Large intestine (tissue), 12 donors: ENCODE measurements at places on chromosomes 5 and 9.

DNA sequence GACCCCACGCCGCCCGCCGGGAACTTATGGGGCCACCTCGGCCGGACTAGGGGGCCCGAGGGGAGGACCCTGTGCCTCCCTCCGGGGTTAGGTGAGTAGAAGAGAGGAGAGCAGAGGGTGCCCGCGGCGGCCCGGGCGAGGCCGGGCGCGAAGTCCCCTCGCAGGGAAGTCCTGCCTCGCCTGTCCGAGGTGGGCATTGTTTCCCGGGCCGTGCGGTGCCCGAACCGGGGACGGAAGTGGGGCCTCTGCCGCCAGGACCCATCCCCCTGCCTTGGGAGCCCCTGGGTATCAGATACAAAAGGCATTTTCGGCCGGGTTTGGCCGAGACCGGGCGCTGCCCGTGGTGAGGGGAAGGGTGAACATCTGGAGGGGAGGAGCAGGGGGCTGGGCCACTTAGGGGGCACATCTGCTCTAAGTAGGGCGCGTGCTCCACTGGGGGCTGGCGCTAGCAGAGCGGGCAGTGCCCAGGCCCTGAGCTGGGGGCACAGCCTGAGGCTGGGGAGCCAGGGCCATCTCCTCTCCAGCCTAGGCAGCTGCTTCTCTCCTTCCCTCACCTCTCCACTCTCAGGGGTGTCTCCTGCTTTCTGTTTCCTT lies 48.2 kb downstream of the DAB2IP start:
- peak overlapping the region; percentile 43 for H3K4me3 ChIP-seq
- H3K27ac ChIP-seq = no peak overlapping the region
- peaks cover 9% of the 10 kb centered on the region for H3K36me3 ChIP-seq

- H3K4me1 ChIP-seq = no peaks in the 10 kb centered on the region
- peaks cover 13% of the 10 kb centered on the region for H3K27me3 ChIP-seq
- no peak within 1 kb of the TSS for H3K27ac ChIP-seq
- H3K4me3 ChIP-seq = no peak within 1 kb of the TSS
- DNase-seq = no peak
- no peaks in the 10 kb centered on the region for H3K36me3 ChIP-seq
These were observed at the start of gene PCDHA12 for GRCh38 chr5:140875085-140876065. Gene PCDHA12 (plus strand): TSS chr5:140875308. CDS start chr5:140875473, 165 bp downstream.

GRCh38 chr9:818958-819357 lies 22.5 kb upstream of the DMRT1 start:
- H3K27me3 ChIP-seq = peaks cover 2% of the 10 kb centered on the region
- no peak overlapping the region for H3K4me3 ChIP-seq
- H3K36me3 ChIP-seq = no peaks in the 10 kb centered on the region
- no peak overlapping the region for H3K27ac ChIP-seq

- no peaks in the 10 kb centered on the region for H3K36me3 ChIP-seq
- no peak for DNase-seq
- H3K4me3 ChIP-seq = no peak overlapping the region
- peak overlapping the region; percentile 94 for H3K27ac ChIP-seq
- no peaks in the 10 kb centered on the region for H3K27me3 ChIP-seq
These were observed 3.6 kb upstream of the B4GALT1 start for GRCh38 chr9:33170464-33171415.

DNA sequence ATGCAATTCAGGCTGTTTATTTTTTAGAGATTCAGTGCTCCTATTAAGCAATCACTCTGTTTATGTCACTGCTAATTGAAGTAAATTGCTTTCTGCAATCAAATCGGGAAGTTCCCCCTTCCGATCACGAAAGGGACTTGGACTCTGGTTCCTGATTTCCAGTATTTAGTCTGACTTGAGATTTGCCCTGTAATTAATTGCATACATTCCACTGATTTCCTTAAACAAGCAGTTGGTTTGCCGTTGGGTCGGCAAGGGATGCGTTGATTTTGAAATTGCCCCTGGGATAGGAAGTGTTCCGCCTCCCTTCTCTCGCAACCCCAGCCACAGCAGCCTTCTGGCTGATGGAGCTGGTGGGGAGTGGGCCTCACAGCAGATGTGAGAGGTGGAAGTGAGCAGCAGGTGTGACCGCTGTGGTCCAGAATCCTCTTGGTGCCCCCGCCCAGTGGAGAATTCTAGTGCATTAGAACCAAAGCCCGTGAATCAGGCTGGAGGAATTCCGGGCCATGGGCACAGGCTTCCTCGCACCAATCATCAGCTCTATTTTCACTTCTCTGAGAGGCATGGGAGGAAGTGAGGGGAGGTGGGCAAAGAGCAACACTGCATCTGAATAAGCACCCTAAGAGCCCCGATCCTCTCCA lies 102.5 kb downstream of the SPRY4 start:
- H3K27me3 ChIP-seq = no peaks in the 10 kb centered on the region
- H3K4me3 ChIP-seq = no peak overlapping the region
- no peaks in the 10 kb centered on the region for H3K36me3 ChIP-seq
- peaks cover 14% of the 10 kb centered on the region for H3K4me1 ChIP-seq

DNA sequence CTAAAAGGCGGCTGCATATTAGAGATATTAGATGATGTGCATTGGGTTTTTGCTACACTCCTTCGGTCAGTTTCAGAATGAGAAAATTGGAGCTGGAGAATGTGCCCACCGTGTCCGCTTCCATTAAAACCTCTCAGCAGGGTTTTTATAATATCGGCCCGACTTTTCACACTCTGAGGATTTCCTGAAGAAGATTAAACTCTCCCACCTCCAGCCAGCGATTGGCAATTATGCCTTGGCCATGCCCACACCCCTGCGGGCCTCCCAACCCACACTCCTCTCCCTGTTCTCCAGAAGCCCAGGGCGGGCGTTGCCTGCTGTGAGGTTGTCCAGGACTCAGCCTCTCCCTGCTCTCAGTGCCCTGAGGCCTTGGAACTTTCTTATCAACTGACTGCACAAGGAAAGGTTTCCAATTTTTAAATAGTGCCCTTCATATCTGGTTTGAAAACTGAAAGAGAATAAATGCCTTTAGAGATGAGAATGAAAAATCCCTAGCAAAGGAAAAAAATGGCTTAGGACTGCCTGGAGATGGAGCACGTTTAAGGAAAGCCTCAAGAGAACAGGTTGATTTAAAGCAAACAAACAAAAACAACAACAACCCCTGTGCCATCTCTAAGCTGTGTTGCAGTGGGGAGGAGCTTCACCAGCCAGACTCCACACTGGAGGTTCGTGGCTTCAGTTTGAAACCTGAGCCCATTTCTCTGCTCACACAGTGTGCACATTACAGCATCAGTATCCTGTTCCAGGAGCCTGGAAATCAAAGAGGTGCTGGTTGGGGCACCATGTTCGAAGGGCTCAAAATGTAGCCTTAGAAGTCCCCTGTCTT lies 292.9 kb downstream of the NSG2 start:
- H3K27ac ChIP-seq = no peak overlapping the region
- H3K27me3 ChIP-seq = peaks cover 7% of the 10 kb centered on the region
- no peak overlapping the region for H3K4me3 ChIP-seq
- H3K4me1 ChIP-seq = peaks cover 2% of the 10 kb centered on the region
- no peaks in the 10 kb centered on the region for H3K36me3 ChIP-seq

- DNase-seq = no peak
- no peaks in the 10 kb centered on the region for H3K36me3 ChIP-seq
- H3K4me1 ChIP-seq = peaks cover 5% of the 10 kb centered on the region
These were observed 2.1 kb downstream of the ITGA1 start for GRCh38 chr5:52789851-52790250.

- no peak overlapping the region for H3K27ac ChIP-seq
- no peaks in the 10 kb centered on the region for H3K4me1 ChIP-seq
These were observed 74.2 kb upstream of the FBXL7 start for GRCh38 chr5:15425766-15426165.

DNA sequence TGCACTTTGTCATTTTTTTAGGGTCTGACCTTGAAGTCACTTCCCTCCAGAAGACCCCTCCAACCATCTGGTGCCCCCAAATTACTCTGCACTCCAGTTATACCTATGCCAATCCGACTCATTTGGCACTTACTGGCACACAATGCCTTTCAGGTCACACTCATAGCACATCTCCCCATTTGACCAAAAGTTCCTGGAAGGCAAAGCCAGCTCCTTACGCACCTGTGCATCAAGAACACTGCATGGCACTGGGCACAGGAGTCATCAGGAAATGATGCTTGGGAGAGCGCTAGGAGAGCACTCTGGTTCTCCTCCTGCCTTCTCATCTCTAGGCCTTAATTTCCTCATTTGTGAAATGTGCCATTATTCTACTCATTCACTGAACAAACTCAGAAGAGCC lies 2.9 kb downstream of the TNIP1 start:
- no peak overlapping the region for H3K27ac ChIP-seq
- H3K36me3 ChIP-seq = peaks cover 14% of the 10 kb centered on the region
- H3K4me3 ChIP-seq = no peak overlapping the region
- no peaks in the 10 kb centered on the region for H3K27me3 ChIP-seq
- H3K4me1 ChIP-seq = peaks cover 12% of the 10 kb centered on the region

- peak; percentile 28 for DNase-seq
- H3K36me3 ChIP-seq = peaks cover 85% of the 10 kb centered on the region
- no peak overlapping the region for H3K4me3 ChIP-seq
- no peaks in the 10 kb centered on the region for H3K27me3 ChIP-seq
- H3K27ac ChIP-seq = no peak overlapping the region
These were observed 7.2 kb downstream of the SNAPC4 start for GRCh38 chr9:136392538-136393449.

GRCh38 chr9:25119041-25119440 lies 559.2 kb downstream of the TUSC1 start:
- H3K27me3 ChIP-seq = no peaks in the 10 kb centered on the region
- no peak for DNase-seq
- no peaks in the 10 kb centered on the region for H3K4me1 ChIP-seq
- H3K36me3 ChIP-seq = no peaks in the 10 kb centered on the region
- no peak overlapping the region for H3K27ac ChIP-seq

GRCh38 chr5:147918899-147919298 lies 12.6 kb upstream of the C5orf46 start:
- H3K4me3 ChIP-seq = no peak overlapping the region
- no peaks in the 10 kb centered on the region for H3K36me3 ChIP-seq
- no peaks in the 10 kb centered on the region for H3K27me3 ChIP-seq
- H3K27ac ChIP-seq = no peak overlapping the region

DNA sequence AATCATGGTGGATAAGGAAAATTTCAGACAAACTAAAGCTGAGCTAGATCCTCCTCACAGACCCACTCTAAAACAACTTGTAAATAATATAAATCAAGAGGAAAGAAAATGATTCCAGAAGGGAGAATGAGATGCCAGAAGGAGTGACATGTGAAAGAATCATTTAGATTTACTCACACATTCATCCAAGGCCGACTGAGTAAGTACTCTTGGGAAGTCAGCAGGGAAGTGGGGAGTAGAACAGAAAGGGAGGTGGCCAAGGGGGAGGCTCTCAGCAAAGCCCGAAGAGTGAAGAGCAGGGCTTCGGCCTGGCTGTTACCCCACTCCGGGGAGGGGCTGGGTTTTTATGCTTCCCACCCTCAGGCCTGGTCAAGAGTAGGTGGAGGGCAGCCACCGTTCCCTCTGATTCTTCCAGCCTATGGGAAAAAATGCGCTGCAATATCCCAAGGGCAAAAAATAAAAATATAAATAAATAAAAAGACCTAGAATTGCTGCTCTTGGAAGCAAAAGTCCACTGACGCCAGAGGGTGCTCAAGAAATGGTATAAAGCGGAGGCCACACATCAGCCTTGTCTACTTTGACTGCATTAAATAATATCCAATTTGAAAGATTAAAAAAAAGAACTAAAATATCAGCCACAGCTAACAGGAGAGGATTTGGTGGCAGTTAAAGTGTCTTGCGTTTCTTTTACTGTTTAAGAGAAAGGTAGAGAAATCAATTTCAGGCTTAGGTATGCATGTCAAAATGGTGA lies 110.2 kb upstream of the COL5A1 start:
- H3K36me3 ChIP-seq = no peaks in the 10 kb centered on the region
- H3K4me3 ChIP-seq = no peak overlapping the region
- no peak for DNase-seq
- no peak overlapping the region for H3K27ac ChIP-seq
- no peaks in the 10 kb centered on the region for H3K4me1 ChIP-seq

GRCh38 chr9:112529316-112529715 lies 42.7 kb downstream of the KIAA1958 start:
- H3K27ac ChIP-seq = no peak overlapping the region
- no peaks in the 10 kb centered on the region for H3K36me3 ChIP-seq

DNA sequence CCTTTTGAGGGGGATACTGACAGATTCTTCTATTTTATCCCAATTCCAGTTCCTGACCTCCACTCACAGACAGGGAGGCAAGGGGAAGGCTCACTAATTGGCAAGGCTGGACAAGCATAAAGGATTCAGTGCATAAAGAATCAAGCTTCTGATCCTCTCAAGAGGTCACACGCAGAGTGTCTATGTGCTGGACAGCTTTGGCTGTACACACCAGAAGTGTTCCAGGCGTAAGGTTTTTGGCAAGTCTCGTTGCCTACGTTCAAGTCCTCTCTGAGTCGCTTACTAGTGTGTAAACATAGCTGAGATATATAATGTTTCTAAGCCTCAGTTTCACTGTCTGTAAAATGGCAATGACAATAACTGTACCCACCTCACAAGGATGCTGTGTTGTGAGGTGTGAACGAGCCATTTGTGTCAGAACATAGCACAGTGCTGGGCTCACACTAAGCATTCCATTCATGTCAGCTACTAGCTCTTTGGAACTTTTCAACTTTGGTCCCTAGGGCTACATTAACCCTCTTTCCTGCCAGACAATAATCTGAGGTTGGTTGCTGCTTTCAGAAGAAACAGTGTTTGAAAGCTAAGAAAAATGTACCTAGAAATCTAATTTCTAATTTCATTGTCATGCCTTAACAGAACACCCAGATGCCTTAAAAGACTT lies 52.1 kb downstream of the PALM2AKAP2 start:
- no peaks in the 10 kb centered on the region for H3K4me1 ChIP-seq
- DNase-seq = no peak
- H3K36me3 ChIP-seq = no peaks in the 10 kb centered on the region
- H3K4me3 ChIP-seq = no peak overlapping the region

DNA sequence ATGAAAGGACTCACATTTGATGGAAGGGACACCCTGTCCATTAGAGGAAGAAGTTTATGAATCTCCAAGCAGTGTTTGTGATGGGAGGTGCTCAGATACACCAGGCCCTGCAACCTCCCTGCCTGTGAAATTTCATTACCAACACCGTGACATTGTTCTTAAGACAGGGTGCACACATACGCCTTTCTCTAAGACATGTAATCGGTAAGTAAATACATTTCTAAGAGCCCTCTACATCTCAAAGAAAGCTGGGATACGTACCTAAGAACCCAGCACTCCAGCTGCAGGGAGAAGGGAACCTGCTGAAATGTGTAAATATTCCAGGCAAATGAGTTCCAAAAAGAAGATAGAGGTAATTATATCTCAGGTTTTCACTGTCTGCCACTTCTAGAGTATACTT lies 125.0 kb upstream of the APC start:
- no peak overlapping the region for H3K27ac ChIP-seq
- H3K27me3 ChIP-seq = peaks cover 2% of the 10 kb centered on the region
- DNase-seq = no peak
- no peaks in the 10 kb centered on the region for H3K4me1 ChIP-seq

- H3K27me3 ChIP-seq = no peaks in the 10 kb centered on the region
- no peak overlapping the region for H3K4me3 ChIP-seq
- peaks cover 6% of the 10 kb centered on the region for H3K36me3 ChIP-seq
These were observed 91.8 kb upstream of the TXNDC8 start for GRCh38 chr9:110429453-110429852.

DNA sequence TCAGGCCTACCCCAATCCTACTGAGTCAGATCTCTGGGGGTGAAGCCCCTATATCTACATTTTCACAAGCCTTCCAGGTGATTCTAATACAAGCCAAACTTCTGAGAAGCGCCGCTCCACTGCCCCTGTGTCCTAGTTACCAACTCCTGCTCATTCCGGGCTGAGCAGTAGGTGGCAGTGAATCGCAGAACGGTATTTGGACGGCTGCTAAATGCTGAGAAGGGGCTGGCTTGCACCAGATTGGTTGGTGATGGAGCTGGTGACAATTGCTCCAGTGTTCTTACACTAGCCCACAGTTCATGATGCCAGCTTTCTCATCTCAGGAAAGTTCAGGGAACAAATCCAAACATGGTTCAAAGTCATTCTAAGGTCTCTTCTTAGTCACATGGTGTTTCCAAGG lies 31.1 kb upstream of the FGF1 start:
- H3K27me3 ChIP-seq = no peaks in the 10 kb centered on the region
- H3K27ac ChIP-seq = no peak overlapping the region
- no peak for DNase-seq
